Activated CD4-positive, alpha-beta T cell treated with anti-CD3 and anti-CD28 coated beads, Interleukin-2, amount 50 U/mL, for 24 hours (primary cell): ENCODE measurements at places on chromosomes 1 and 21.

DNA sequence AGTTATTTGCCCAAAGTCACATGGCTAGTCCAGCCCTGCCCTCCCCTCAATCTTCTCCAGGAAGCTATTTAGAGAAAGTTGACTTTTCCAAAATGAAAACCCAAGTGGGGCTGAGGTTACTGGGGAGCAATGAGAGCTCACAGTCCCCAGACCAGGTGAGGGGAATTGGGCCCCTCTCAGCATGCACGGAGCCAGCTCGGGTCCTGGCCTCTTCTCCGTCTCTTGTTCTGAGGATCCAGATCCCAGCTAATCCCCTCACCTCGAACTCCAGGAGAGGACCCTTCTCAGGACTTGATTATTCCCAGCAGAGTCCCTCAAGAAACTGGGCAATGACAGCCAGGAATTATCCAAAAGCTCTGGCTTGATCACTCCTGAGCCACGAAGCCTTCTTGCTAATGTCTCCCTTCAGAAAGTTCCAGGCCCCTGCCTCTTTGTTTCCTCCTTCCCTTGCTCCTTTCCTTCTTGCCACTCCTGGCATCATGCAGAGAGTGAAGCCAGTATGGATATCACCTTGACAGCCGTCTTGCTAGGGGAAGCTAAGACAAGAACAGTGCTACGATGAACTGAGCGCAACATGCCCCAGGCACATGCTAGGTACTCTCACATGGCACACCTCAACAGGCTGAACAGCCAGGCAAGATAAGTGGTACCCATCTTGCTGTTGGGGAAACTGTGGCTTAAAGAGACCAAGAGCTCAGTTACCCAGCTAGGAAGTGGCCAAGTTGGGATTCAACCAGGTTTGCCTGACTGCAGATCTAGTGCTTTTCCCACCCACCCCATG is 51.9 kb downstream of the KLHDC7A start:
- no peak for DNase-seq

- no peak for DNase-seq
Observed at GRCh38 chr21:33670076-33670978, 28.0 kb downstream of the ITSN1 start.

DNA sequence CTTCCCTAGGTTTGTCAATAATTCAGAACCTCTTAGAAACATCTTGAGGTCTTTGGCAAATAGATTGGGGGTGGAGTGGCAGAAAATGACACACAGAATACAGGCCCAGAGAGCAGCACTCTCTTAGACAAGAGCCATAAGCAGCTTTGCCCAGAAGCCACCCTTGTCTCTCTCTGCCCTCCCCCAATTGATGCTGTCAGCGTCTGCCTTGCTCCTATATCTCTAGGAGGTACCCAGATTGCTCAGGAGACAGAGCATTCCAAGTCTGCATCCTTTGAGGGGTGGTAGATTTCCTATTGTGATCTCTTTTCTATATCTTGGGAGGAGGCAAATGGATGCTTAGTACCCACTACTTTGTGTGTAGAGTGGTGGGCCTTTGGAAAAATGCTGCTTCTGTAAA is 1.8 kb downstream of the RGL1 start:
- no peak for DNase-seq

GRCh38 chr1:45739137-45739536 is 11.3 kb downstream of the IPP start:
- no peak for DNase-seq

GRCh38 chr1:201137579-201138310 is 10.8 kb upstream of the ASCL5 start:
- no peak for DNase-seq

- DNase-seq, result no peak
Observed at GRCh38 chr1:78760858-78761257, 111.2 kb downstream of the IFI44 start.

DNA sequence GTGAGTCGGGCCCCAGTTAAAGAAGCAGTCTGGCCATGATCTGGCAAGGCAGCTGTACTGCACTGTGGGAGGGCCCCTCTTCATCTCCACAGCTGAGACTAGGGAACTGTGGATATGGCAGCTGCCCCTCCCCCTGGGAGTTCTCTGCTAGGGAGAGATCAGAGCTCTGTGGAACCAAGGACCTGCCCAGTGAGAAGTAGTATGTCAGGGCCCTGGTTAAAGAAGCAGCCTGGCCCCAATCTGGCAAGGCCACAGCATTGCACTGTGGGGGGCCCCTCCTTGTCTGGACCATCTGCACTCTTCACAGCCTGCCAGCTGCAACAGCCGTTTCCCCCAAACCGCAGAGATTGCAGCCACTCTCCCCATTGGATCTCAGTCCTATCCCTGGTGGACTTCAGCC is 208.5 kb downstream of the DNAH14 start:
- DNase-seq, result no peak

- no peak for DNase-seq
Observed at GRCh38 chr1:70109241-70109640, 96.1 kb downstream of the LRRC40 start.

- DNase-seq, result no peak
Observed at GRCh38 chr1:57013522-57013921, 47.7 kb upstream of the C8B start.

DNA sequence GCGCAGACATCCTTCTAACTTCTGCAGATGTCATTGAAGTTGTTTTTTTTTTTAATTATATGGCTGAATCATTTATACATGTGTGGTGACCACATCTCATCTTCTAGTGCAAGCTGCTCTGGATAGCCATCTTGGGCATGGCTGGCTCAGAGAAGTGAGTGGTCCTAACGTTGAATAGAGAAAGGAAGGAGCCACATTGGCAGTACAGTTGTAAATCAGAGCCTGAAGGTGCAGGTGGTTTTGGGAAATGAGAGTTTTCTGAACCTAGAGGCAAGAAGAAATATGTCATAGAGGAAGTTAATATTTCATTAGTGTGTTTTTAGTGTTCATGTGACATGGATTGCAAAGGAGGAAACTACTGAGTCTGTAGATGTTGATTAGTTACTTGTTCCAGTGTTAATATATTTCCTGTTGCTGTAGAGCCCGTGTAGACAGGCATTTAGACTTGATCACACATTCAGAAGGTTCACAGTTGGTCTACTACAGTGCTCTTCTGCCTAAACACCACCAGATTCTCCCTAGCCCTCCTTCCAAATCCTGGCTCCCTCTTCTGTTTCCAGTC is 163.7 kb downstream of the ROR1 start:
- no peak for DNase-seq

GRCh38 chr1:113292603-113293255 is 97.6 kb upstream of the MAGI3 start:
- no peak for DNase-seq

DNA sequence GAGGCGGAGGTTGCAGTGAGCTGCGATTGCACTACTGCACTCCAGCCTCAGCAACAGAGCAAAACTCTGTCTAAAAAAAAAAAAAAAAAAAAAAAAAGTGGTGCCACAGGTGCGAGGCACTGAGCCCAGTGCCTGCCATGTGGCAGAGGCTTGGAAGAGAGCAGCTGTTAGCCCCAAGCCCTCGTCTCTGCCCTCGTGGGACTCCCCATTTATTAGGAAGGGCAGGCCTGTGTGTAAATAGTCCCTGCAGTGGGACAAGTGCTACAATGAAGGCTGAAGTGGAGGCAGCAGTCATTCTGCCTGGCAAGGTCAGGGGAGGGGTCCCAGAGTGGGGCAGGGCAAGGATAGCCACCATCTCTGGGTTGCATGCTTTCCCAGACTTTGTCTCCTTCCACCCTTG is 6.5 kb downstream of the RPS6KA1 start:
- no peak for DNase-seq

- no peak for DNase-seq
Observed at GRCh38 chr1:174367892-174368291, 79.9 kb upstream of the GPR52 start.

DNA sequence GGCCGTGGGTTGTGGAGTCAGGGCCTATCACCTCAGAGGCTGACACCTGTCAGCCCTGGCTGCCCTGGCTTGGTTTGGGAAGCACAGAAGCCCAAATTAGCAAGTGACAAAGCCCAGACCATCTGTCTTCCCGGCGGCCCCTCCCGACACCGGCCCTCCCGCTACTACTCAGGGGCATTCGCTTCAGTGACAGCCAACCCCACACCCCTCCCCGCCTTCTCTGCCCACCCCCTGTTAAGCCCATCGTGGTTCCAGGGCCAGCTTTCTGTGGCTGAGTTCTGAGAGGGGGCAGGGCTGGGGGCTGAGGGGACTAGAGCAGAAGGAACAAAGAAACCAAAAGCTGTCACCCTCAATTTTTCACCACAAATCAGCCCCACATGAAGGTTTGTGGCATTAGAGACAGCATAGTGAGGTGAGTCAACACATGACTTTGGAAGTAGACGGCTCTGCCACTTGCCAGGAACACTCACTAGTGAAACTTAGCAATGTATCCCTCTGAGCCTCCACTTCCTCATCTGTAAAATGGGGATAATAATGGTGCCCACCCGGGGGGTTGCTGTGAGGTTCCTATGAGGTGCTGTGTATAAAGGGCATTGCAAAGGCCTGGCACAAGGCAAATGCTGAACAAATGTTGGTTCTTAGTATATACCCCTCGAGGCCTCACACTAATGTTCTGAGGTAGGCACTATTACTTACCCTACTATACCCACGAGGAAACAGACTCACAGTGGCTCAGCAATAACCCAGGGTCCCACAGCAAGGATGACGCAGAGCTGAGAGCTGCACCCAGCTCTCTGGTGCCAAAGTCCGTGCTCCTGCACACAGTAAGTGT is 5.2 kb upstream of the TNNI1 start:
- no peak for DNase-seq

- DNase-seq, result no peak
Observed at GRCh38 chr1:10934150-10934818, 78.2 kb upstream of the TARDBP start.
